ENCODE measurements at places on chromosomes 7 and 10.

- no peak for DNase-seq
Measured at GRCh38 chr10:110789604-110790433, 81.9 kb upstream of the PDCD4 start.

GRCh38 chr7:69714886-69715576 lies 116.8 kb downstream of the AUTS2 start:
- no peak for DNase-seq

DNA sequence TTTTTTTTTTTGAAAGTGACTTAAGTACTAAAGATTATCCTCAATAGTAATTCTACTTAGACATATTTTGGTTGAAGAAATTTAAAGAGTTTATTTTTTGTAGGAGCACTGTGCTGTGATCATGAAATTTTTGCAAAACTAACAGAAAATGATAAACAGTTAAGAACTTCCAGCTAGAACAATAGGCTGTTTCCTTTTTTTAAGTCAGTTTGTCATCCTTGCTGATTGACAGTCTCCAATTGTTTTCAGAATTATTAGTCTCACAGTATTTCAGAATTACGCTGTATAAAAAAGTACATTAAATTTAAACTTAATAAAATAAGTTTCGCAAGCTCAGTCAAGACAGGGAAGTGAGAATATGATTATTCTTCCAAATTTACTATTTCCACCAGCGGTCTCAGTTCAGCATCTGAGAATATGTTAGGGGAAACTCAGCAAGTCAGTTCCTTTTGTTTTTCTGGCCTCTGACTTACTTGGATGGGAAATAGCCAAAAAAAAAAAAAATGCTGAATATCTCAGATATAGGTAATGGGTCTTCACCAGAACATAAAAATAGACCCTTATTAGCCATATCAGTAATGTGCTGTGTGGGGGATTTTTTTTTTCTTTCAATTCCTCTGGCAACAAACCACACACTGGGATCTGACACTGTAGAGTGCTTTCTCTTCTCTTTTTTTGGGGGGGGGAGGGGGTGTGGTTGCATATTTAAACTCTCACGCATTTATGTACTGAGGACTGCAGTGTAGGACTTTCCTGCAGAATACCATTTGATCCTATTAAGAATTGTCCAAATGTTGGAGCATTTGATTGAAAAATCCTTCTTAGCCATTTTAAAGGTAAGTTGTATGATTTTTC lies at the start of gene CD36:
CD36 (plus strand) TSS at position 732 of the 855 bp plus-strand sequence. CDS start 8,099 bp downstream, outside the sequence.
- no peak for DNase-seq

- no peak for DNase-seq
Measured at GRCh38 chr10:114206902-114207301, 27.7 kb downstream of the TDRD1 start.

DNA sequence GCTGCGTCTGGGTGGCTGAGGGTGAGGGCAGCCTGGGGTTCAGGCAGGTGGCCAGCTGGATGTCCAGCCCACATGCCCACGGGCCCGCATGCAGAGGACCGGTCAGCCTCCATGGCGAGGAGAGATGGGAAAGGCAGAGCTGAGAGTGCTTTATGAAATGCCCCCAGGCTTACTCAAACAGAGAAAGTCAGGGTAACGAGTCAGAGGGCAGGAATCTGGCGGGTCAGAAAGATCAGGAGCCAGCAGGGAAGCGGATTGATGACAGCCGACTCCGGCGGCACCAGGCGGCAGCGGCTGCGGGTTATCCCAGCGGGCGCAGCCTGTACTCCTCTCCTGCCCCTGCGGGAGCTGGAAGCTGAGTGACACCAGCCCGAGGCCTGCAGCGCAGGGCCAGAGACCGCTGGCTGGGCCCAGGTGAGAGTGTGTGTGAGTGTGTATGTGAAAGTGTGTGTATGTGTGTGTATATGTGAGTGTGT lies 13.4 kb downstream of the SLC13A4 start:
- no peak for DNase-seq

- no peak for DNase-seq
Measured at GRCh38 chr10:60890811-60891210, 53.2 kb downstream of the RHOBTB1 start.

- DNase-seq, result no peak
Measured at GRCh38 chr10:131726967-131727366, 173.8 kb upstream of the PPP2R2D start.

DNA sequence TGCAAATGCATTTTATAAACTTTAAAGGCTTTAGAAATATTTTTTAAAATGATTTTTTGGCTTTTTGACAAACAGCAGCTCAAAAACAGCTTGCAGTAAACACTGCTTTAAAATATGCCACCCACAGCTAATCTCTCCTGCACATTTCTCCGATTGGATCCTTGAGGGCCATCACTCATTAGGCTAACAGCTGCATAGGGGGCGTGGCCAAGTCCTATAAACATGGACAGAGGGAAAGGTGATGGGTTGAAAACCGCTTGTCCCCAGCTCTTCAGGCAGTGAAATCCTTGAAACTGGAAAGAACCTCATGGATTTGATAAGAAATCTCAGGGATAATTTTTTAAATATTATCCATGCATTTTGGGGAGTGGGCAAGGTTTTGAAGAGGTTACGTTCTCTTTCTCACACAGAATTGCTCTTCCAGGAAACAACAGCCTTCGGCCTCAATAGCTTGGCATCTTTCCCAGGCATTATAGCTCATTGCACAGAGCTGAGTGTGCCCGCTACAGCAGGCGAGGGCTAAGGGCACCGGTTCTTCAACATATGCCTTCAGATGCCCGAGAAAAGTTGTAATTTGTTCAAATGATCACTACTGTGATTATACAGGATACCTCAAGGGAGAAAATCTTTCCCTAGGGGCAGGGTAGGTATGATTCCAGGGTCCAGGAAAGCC lies 1.7 kb downstream of the PLEKHS1 start:
- DNase-seq, result no peak

DNA sequence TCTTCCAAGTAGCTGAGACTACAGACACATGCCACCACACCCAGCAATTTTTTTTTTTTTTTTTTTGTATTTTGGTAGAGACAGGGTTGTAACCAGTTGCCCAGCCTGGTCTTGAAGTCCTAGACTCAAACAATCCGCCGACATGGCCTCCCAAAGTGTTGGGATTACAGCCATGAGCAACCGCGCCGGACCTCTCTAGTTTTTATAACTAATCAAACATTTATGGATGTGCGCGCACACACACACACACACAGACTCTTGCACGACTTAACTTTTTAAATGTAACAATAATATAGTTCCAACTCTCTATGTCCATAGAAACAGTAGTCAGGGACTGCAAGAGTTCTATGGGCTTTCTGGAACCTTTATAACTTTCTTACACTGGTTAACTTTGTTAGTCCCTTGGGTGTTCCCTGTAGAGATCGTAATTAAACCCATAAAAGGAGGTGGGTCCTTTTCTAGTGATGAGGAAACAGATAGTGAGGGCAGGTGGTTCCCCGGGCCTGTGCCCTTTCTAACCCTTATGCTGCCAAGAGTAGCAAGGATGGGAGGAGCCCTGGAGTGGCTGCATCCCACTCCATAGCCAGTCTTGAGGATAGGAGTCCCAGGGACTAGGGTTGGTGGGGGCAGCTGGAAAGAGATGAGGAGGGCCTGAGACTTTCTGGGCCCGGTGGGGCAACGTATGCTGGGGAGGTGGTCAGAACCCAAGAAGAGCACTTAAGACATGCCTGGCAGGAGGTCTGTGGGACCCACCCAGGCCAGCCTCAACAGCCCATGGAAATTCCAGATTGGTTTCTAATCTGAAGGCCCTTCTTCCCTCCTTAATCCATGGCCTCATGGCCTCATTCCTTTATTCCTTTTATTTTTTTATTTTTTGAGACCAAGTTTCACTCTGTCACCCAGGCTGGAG lies 8.6 kb downstream of the MARVELD1 start:
- no peak for DNase-seq

GRCh38 chr10:43957267-43958070 lies 308.8 kb upstream of the ZNF32 start:
- no peak for DNase-seq

- DNase-seq, result no peak
Measured at GRCh38 chr7:22688084-22688483, 38.9 kb upstream of the IL6 start.

GRCh38 chr10:33952692-33953360 lies 618.4 kb upstream of the NRP1 start:
- DNase-seq, result no peak

DNA sequence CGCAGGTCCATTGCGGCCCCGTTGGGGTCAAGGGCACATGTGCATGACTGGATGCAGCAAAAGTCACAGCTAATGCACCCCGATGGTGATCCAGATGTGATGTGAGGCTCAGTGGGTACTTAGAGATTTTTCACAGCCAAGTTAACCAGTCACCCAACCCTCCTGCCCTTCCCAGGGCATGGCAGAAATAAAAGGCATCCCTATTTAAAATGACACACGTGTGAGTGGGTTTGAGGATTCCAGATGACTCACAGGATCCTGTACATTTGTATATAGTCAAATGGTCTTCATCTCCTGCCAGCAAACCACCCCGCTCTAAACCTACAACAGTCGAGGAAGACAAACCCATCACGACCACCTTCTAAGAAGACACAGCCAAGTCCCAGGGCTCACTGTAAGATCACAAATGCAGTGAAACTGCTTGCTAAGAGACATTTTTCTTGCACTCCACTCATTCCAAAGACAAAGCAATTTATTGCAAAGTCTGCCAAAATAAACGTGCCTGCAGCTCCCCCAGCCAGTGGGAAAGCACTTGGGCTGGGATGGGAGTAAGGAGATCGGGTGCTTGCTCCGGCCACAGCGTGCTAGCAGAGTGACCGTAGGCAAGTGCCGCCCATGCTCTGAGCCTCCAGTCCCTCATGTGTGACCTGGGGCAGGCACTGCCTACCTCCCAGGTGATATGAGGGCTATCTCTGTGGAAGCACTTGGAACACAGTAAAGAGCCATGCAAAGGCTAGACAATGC lies 86.6 kb upstream of the MACROH2A2 start:
- DNase-seq, result no peak

DNA sequence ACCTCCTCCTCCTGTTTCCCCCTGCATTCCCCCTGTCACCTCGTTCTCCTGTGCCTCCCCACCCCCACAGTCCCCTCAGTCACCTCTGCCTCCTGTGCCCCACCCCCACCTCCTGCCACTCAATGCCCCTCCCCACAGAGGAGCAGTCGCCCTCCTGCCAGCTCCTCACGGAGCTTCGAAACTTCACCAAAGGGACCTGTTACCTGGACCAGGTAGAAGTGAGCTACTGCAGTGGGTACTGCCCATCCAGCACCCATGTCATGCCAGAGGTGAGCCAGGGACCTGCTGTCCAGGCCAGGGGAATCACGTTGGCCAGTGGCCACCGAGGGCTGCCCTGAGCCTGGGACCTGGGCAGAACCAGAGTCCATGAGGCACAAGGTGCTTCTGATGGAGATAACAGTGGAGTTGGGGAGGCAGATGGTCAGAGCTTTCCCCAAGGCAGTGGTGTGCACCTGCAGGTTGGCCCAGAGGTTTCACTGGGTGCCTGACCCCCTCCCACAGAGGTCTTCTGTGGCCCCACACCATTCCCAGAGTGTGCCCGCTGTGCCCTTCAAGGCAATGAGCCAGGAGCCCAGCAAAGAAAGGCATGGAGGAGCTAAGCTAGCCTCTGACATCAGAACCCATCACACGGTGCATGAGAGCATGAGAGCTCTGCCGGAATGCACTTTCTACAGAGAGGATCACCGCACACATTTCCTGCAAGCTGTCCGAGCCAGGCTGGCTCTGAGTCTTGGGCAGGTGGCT lies 7.0 kb upstream of the ZNF862 start:
- no peak for DNase-seq

DNA sequence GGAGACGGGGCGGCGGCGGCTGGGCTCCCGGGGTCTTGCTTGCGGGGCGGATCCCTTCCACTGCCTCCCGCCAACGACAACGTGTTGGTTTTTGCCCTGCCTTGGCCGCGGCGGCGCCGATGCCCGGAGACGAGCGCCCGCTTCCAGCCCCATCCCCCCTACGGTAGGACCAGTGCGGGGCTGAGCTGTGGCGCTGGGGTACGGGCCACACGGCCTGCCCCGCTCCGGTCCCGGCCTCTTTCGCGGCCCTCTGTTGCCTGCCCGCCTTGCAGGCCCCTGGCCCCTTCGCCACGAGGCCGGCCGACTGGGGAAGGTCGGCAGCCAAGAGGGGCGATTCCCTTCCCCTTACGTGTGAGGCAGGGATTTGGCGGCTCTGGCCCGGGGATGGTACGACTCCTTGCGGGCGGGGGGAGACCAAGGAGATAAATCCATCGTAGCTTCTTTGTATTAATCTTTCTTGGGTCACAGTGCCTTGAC lies 488 bp downstream of the EIF4H start:
- DNase-seq, result peak; percentile 43

DNA sequence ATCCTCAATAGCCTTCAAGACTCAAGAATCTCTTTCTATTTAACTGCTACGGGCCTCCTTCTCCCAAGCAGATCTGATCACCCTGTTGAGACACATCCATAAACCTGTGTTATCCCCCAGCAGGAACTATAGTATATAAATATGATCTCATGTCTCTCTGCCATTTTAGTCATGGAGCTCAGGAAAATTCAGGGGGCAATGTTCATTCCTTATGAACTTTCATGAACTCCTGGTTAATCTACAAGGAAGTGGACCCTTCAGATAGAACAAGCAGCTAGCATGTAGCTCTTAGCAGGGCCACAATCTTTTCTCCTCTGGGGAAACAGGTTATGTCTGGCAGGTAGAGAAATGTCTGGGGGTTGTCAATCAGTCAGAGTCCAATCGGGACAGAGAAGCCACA lies 8.9 kb downstream of the PRR15 start:
- no peak for DNase-seq

DNA sequence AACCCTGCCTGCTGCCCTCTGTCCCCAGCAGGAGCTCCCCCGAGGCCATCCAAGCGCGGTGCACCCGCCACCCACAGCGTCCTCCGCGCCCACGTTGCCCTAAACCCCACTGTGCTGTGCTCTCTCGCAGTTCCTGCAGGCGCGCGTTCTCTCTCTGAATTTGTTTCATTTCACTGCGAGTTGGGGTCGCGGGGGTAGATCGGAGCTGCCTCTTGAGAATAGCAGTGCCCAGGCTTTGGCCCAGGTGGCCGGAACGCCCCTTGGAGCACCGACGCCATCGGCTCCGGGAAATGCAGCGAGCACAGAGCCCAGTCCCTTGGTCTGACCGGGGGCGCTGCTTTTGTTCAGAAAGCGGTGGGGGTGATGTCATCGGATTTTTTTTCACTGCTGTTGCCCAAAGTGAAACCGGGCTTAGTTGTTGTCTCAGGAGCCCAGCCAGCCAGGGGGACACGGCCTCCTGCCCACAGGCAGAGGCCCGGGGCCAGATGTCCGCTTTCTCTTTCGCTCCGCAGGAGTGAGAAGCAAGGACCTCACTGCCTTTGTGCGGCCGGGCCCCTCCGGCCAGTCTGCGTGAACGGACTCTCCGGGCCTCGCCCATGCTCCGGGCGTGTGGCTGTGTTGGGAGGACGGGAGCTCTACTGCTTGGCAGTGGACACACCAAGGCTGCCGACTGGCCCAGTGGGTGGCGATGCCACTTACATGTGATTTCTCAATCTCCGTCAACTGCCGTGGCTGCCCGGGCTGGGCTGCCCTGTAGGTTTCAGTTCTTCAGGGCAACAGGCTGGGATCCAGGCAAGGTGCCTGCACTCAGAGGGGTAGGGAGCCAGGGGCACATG lies 43.1 kb downstream of the FOXK1 start:
- DNase-seq, result peak; percentile 50

Measured in CD4-positive, alpha-beta T cell treated with Interleukin-10 for 1 hour (primary cell).